ENCODE measurements at places on chromosomes 7 and 10.

DNA sequence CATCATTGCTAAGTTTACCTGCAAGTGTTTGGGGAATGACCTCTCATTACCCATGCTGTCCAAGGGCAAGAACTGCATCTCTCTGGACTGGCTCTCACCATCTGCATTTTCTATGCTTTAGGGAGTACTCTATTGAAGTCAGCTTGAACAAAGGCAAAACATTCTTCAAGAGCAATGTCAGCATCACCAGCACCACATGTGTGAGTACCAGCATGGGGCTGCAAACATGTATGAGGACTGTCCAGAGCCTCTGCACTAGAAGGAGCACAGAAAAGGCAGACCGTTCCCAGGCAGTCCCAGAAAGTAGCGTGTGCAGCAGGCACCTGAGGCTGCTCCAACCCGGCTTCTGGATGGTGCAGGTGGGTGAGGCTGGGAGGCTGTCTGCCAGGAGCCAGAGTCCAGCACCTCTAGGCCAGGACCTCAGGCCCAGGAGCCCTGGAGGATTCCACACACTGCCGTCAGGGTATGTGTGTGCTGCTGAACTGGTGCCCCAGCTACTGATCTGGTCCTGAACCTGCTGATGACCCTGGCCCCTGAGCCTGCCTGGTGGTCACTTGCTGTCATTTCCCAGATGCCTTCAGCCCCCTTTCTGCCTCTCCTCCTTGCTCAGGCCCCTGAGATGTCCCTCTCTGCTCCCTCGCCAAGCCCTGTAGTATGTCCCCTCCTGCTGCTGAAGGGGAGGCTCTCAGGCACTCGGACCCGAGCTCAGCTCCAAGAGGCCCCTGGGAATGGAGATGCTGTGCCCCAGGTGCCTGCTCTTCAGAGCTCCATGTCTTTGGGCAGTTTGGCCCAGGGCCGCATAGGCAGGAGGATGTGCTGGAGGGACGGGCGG, 20.7 kb downstream of the ANTXRL start:
- DNase-seq: no peak

- DNase-seq: peak; percentile 76
These were observed 214.3 kb downstream of the FANK1 start for GRCh38 chr10:126110489-126111180.

DNA sequence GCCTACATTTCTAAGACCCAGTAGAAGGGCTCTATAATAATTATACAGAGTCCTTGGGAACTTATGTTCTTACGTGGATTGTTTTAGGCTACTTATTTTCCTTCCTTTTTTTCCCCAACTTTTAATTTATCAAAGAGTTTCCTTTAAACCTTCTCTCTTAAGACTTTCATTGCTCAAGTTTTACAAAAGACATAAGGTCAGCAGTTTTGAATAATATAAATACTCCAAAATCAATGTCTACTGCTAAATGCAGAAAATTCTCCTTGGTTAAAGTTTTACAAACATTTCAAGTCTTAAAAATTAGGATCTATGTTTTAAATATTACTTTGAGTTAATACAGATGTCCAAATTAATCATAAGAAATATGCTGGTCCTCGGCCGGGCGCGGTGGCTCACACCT, 97.0 kb downstream of the LARP4B start:
- DNase-seq: no peak

- no peak for DNase-seq
These were observed 29.9 kb upstream of the HBP1 start for GRCh38 chr7:107138696-107139420.

DNA sequence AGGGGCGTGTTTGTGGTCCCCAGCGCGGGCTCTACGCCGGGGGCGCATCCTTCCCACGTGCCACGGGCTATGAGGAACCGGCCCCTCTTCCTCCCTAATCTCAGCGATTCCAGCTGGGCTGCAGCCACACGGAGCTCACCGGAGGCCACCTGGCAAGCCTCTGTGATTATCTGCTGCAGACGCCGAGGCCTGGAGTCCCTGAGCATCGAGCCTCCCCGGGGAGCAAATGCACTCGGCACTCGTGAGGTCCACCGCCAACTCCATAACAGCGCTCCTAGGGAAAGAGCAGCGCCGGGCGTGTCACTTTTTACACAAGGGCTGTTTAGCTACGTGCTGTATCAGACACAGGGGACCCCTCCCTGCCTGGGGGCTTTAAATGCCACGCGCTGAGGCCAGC, 101.2 kb downstream of the DYNC2I1 start:
- DNase-seq: no peak

DNA sequence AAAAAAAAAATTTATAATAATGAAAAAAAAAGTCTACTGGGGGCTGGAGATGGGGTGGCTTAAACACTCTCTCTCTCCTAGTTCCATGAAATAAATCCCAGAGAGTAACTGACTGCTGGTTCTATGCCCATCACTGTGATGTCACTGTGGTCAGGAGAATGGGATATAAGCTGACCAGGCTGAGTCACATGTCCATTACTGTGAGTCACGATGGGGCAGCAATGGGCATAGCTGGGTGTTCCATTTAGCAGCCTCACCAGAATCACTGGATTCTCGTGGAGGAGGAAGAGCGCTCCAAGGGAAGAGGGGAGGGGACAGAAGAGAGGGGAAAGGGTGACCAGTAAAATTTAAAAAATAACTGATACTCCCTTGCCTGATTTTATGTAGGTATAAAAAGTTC, 37.1 kb downstream of the MASTL start:
- DNase-seq: peak; percentile 58

DNA sequence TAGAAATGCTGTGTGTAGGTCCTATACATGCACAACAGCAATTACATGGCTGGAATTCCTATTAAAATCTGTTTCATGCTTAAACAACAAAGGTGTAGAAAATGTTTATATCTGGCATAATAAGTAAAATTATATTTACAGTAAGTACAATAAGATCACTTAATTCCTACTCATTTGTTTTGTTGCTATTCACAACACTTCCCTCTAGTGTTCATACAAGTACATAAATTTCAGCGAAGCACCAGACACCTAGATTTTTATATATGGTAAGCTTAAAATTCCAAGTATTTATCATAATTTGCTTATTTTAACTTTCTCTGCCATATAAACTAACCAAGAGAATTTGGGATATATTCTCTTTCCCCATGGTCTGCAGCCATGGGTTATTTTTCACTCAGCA, 51.8 kb upstream of the ANK3 start:
- DNase-seq: no peak

GRCh38 chr10:113261611-113262091, 291.2 kb upstream of the HABP2 start:
- DNase-seq: no peak

DNA sequence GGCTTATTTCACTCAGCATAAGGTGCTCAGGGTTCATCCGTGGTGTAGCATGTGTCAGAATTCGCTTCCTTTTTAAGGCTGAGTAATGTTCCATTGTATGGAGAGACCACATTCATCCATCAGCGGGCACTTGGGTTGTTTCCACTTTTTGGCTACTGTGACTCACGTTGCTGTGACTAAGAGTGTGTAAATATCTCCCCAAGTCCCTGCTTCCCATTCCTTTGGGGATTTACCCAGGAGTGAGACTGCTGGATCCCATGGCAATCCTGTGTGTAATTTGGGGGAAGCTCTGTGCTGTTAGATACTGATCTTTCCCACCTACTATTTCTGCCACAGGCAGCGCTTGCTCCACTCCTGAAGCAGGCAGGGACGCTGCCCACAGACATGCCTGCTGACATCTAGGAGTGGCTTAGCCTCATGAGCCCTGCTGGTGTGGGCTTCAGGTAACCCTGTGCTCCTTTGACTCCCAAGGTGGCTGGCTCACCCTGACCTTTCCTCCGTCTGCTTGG, 346.0 kb downstream of the FRMD4A start:
- no peak for DNase-seq

- no peak for DNase-seq
These were observed 67.3 kb upstream of the DNAJB12 start for GRCh38 chr10:72421885-72422540.

DNA sequence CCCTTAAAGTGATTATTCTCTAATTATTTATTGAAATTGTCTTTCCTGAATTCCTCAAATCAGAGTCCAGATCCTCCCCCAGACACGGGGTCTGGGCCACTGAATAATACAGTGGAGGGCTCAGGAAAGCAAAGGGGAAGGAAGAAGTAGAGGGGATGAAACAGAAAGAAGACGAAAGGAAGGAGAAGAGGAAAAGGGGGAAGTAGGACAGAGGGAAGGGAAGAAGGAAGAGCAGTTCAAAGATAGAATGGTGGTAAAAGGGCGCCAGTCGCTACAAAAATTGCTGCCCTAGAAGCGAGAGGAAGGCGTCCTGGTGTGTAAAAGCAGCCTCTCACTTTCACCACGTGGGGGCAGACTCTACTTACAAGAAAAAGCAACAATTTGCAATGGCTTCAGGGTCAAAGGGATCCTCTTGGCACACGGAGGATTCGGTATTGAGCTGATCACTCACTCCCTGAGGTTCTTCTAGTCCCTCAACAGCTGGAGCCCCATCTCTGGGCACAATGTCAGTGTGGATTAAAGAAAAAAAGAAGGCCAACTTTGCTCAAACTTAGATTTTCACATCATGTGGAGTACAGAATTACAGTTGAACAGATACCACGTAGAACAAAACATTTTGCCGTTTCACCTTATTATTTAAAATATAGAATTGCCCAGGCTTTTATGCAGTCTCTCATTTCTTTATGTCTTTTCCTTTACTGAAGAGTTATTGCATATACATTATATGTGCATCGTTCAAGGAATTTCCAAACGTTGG, 31.4 kb upstream of the NPVF start:
- DNase-seq: peak; percentile 73

DNA sequence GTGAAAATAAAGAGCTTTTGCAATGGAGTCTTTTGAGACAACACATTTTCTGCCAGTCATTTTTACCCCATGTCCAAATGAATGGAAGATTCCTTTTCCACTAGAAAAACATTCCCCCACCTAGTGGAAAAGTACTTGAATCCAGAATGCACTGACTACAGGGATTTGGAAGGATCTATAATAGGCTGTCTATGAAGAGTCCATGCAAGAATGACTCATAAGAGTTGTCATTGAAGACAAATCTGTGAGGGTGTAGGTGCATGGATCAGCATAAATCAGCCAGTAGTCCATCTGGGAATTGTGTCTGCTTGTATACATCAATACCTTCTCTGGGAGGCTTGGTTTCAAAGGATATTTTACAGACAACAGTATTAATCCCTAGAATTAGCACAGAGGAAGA, 32.5 kb upstream of the TRUB1 start:
- no peak for DNase-seq

GRCh38 chr10:30782537-30783461, 153.2 kb upstream of the LYZL2 start:
- peak; percentile 18 for DNase-seq

DNA sequence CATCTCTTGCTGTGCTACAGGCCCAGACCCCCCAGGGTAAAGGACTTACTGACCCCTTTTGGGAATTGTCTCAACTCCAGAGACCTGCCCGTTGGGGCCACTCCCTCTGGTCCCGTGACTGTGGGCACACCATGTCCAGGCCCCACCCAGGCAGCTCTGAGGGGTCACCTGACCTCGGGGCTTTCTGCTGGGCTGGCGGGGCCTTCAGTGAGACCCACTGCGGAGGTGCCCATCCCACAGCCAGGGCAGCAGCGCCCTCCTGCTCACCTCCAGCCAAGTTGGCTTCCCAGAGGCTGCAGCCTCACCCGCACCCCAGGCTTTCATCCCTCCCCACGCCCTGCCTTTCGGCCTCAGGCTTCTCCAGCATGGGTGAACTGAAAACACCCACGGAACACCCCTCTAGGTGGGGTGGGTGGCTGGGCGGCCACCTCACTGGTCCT, 147.2 kb downstream of the DNAJB6 start:
- no peak for DNase-seq

DNA sequence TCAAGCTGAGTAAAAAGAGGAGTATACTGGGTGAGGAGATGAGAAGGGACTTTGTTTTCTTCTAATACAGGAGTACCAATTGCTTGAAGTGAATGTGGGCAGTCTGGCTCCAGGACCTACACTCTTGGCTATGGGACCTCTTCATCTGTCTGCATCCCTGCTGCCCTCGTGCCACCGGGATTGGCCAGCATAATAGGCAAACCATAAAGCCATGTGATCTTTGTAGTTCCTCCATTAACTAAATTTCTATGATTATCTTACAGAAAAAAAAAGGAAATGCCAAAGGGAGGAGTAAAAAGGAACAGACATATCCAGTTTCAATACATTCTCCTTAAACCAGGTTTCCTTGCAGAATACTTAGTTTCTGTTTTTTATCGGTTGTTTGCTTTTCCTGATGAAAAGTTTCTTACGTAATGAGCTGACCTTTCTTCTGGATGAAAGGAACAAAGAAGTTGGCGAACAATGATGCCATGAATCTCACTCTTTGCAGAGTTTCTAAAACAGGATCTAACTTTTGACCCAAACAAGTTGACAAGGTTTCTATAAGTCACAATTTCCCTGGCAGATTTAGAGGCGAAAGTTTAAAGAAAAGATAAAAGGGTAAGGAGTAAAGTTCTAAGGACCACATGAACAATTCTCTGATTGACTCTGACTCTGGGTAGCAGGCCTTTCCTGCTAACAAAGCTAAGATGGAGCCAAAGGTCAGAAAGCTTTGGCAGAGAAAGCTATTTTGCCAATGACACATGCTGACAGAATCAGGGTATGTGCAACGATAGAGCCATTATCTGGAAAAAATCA, 54.1 kb downstream of the LAMB1 start:
- no peak for DNase-seq

DNA sequence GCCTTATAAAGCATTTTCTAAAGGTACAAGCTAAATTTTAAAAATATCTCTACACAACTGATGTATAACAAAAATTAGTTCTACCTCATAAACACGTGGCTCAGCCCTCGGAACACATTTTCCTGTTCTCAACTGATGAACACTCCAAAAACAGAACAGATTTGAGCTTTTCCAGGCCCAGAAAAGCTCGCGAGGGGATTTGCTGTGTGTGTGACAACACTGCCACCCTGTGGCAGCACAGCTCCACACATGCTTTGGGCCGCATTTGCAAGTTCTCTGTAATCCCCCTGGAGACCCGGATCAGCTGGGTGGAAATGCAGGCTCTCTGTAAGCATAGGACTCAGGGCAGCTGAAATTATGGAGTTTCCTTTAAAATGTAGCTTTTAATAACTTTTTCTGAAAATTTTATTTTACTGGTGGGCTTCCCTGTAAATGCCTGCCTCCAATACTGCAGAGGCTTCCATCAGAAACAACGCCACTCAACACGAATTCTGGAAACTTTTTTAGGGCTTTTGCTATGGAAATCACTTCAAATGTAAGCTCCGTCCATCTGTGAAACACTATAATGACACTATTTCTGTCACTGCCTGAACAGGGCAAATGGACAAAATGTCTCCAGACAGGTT, 155.5 kb downstream of the COBL start:
- DNase-seq: peak; percentile 65

- no peak for DNase-seq
These were observed 27.0 kb upstream of the FZD8 start for GRCh38 chr10:35668865-35669650.

GRCh38 chr10:31083765-31084184, 52.1 kb upstream of the ZNF438 start:
- peak; percentile 76 for DNase-seq

DNA sequence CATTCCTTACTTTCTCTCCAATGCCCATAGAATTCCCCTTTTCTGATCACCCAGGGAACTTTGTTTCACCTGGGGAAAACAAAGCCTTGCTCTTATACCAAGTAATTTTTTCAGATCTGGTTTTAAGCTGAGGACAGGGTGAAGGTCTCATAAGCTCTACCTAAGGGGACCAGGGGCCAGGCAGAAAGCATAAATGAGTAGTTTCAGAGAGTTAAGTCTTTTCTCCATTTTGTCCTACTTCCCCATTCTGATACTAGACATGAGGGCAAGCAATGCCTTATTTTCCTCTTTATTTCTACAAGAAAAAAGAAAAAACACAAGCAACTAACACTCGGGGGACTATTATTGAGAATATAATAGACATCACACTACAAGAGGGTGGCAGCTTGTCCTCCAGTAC, 2.9 kb downstream of the AKR1D1 start:
- DNase-seq: no peak

GRCh38 chr10:125631806-125632205, 51.2 kb downstream of the TEX36 start:
- DNase-seq: no peak

Measured in inflammatory macrophage (primary cell).